ENCODE measurements at places on chromosomes 4 and X. TPM values are rescaled to one million over a fixed set of nuclear protein-coding genes. Genes with fewer than 3 reads are reported as not detected.

The MAGEC2 gene
- polyA plus RNA-seq: not detected

- no peak for DNase-seq
Observed at GRCh38 chrX:151031391-151031975, 48.3 kb downstream of the HMGB3 start.

- DNase-seq: no peak
Observed at GRCh38 chr4:73142995-73143547, 73.6 kb upstream of the COX18 start.

DNA sequence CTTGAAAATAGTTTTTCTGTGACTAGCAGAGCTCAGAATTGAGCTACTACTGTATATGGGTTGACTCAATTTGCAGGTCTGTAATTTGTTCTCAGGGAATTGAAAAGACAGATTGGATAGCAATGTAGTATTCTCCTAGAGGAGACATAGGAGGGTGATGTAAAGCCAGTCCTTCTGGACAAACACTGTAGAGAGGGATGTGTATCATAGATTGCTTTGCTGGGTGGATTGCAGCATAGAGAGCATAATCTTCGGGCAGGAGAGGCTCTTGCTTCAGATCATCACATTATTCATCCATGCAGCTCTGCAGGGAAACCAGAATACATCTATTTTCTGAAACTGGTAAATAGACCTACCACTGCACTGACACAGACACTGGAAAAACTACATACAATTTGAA, 1110.5 kb downstream of the RAPGEF2 start:
- DNase-seq: no peak

DNA sequence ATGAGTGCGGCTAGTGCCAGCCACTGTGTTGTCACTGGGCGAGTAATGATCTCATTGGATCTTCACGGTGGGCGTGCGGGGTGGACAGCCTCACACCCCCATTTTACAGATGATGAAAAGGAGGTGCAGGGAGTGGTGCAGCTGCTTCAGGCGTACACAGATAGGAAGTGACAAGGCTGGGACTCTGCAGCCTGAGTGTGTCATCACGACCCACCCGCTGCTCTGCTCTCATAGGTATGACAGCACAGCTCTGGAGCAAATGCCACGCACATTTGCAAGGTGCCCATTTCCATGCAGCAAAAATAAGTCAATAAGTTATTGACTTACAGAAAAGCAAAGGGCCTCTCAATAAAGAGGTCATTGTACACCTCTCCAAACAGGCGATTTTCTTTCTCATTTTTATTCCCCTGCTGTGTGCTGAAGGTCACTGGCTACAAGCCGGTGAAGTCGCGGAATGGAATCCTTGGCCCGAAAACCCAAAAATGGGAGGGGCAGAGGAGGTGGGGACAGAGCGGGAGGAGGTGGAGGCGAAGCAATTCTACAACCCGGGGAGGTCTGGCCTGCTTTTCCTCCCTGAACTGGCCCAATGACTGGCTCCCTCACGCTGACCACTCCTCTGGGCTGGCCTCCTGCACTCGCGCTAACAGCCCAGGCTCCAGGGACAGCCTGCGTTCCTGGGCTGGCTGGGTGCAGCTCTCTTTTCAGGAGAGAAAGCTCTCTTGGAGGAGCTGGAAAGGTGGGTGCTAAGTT, at the start of gene SOD3:
TSS of gene SOD3 (plus strand) at position 658 of the 750 bp plus-strand sequence. CDS start 3,949 bp downstream, outside the sequence.
- peak; percentile 92 for DNase-seq

DNA sequence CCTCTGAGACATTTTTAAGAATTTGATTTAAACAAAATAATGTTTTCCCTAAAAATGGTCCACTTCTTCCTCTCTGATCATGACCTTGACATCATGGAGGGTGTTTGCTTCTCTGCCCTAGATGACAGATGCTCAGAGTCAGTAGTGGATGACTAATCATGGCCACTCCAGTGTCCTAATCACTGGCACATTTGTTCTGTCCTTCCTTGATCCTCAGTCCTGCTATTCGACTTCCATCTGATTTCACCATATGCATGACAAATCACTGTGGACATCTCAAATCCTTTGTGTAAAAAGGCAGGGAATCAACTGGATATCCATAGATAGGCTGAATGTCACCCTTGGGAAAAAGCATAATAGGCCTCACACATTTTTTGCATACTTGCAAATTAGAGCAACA, 9.0 kb downstream of the CRMP1 start:
- DNase-seq: no peak

DNA sequence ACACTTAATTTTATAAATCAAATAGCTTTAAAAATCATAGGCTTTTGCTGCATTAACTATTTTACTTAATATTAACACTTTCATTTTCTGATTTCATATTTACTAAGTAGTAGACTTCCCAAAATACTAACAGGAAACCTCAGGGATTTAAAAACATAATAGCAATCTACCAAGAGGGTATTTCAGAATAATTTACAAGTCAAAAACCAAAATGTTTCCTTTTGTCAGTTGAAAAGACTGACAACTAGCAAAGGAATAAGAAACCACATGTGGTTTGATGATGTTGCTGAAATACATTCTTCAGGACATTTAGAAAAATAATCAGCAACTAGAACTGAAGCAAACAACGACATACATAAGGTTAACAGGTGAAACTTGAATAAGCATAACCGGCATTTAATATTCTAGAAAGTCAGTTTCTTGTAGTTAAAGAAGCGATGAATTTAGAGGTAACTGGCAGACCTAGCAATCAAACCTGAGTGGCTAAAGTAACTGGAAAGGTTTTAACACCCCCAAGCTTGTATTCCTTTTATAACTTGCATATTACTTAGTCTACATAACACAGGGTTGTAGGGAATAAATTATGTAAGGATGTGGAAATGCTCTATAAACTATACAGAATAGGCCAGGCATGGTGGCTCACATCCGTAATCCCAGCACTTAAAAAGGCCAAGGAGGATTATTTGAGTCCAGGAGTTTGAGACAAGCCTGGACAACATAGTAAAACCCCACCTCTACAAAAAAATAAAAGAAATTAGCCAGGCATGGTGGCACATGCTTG, 40.0 kb downstream of the DHX15 start:
- no peak for DNase-seq

The TEX13D gene
- polyA plus RNA-seq: not detected

- no peak for DNase-seq
Observed at GRCh38 chr4:138259824-138260223, 17.7 kb upstream of the SLC7A11 start.

The DCHS2 gene
- 8.2 TPM for polyA plus RNA-seq

GRCh38 chrX:152950786-152951185, 43.1 kb downstream of the PNMA5 start:
- no peak for DNase-seq

The SMR3B gene
- polyA plus RNA-seq: not detected

DNA sequence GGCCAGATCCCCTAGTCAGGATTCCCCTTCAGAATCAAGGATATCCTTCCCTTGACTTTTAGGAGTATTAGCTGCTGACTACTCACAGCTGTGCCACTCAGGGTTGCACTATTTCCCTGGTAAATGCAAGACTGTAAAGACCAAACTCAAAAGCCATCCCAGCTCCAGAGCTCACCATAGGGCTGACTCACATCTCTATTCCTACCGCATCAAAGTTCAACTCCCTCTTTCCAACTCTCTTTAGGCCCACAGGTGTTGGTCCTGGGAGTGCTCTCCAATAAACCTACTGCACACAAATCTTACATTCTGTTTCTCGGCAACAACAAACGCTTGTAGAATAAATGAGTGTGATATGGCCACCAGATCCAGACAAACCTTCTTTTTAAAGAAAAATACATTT, 109.6 kb downstream of the PPP3CA start:
- DNase-seq: no peak

The SPANXN4 gene
- polyA plus RNA-seq: not detected

DNA sequence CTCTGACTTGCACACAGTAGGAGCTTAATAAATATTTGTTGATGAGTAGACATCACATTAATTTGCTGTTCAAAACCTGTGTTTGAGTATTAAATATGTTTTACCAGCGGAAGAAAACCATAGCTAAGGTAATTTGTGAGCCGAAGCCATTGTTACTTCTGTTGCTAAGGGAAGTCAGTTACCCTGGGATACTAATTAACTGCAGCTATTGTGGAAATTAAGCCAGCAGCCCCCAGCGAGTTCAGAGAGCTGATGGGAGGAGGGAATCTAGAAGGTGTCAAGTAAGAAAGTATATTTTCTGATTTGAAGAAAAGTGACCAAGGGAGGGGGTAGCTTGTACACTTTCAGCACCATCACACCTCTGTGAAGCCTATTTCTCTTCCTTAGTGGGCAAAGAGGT, 76.7 kb upstream of the IGSF1 start:
- DNase-seq: no peak

DNA sequence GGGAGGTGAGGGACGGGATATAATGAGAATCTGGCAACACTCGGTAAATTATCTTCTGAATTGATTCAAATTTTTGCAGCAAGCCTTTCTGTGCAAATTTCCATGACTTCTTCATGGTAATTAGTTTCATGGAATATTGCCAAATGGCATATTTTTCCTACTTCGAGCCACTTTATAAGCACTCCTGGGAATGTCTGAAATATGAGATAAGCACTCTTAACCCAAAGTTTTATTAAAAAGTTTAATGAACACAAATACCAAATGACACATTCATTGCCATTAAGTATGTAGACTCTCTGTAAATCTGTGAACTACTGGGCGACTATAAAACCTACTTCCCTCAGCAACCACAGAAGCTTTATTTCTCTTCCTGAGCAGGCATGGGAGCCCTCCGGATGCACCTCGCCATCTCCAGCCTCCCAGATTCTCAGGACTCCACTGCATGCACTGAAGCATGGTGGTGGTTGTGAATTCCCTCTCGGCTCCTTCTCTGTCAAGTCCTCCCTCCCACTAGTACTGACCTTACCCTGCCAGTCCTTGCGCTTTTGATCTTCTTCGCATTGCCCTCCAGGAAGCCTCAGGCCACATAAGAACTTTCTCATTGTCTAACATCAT, 154.4 kb upstream of the RPL34 start:
- no peak for DNase-seq

DNA sequence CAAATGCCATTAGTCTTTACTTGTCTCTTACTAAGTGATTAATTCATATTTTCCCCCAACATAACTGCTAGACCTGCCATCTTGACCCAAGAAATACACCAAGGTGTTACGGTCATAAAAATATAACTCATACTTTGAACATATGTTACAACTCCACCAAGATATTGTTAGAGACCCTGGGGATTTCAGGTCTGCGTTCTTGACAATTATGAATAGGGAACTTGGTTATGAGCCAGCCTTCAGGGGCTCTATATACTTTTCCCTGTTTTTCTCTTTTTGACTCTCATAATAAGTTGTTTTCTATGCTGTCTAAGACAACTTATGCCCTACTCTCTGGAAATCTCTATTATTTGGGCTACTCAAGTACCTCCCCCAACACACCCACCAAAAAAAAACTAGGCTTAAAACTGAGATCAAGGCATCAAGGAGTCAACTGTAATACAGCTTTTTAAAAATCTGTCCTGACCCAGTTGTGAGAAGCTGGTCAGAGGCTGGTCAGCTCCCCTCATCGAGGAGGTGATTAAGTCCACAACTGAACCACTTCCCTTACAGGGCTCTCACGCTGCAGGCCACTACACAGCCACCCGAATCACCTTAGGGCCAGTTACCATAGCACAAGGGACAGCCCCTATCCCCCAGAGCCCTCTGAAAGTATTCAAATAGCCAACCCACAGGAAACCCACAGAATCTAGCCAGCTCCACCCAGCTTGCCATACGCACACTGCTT, 10.5 kb upstream of the TLR3 start:
- DNase-seq: no peak

The XPNPEP2 gene
- 4.4 TPM for polyA plus RNA-seq

DNA sequence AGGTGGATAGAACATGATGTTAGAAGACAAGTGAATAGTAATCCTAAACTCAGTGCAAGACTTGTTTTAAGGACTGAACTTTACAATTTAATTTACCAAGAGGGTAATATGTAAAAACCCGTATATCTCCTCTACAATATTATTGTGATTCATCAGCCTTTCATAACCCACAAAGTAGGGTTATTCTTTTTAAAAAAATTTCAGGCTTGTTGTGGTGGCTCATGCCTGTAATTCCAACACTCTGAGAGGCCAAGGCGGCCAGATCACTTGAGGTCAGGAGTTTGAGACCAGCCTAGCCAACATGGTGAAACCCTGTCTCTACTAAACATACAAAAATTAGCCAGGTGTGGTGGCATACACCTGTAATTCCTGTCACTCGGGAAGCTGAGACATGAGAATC, 7.2 kb downstream of the IBSP start:
- DNase-seq: no peak

The TRIM60 gene
- polyA plus RNA-seq: not detected

GRCh38 chr4:98996056-98996764, 689 bp downstream of the METAP1 start:
- DNase-seq: peak; percentile 64

GRCh38 chrX:2486476-2487133, 14.2 kb downstream of the DHRSX start:
- no peak for DNase-seq

- DNase-seq: no peak
Observed at GRCh38 chrX:31333165-31333831, 261.5 kb upstream of the FTHL17 start.

DNA sequence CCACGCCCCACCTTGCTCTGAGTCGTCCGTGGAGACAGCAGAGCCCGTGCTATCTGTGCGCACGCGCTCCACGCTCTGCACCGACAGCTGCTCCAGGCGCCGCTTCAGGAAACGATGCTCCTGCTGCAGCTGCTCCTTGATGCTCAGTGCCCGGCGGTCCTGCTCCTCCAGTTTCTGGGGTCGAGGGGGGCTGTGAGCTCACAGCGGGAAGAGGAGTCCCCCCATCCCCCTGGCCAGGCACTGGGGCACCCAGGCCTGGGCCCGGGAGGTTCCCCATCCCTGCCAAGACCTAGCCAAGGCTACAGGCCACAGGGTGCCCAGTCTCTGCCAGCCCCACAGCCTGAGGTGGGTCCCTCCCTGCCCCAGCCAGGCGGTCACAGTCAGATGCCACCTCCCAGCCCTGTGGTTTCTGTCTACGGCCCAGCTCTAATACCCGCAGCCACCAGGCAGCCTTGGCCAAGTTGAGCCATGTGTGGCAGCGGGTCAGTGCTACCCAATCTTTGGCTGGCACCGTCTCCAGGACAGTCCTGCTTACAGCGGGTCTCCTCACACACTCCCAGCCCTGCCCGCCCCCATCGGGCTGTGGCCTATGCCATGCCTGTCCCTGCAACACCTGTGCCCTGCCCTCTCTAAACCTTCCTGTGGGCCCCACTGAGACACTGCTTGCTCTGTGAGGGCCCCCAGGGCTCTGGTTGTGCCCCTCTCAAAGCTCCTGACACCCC, 9.3 kb upstream of the HAUS3 start:
- peak; percentile 1 for DNase-seq

The RBM47 gene
- polyA plus RNA-seq: 3.0 TPM

DNA sequence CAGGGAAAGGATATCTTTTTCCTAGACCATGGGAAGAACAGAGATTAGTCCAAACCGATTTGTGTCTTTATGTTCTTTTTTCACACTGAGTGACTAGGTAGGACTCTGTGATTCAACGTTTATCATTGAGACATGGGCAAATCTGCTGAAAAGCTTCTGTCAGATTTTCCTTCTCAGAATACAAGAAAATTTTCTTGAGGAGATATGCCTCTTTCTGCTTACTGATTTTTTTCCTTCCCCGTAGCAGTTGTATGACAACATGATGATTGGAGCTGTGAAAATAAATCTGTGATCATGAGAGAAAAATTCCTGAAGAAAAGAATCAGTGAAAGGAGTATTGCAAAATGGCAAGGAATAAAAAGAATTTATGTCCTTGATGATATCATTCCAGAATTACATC, 130.6 kb upstream of the FAT4 start:
- no peak for DNase-seq

- DNase-seq: no peak
Observed at GRCh38 chrX:145832796-145833195, 15.2 kb downstream of the SLITRK2 start.

The CSAG2 gene
- not detected for polyA plus RNA-seq

- DNase-seq: no peak
Observed at GRCh38 chrX:77935886-77936285, 25.4 kb downstream of the ATP7A start.

The MAGEB2 gene
- polyA plus RNA-seq: not detected
